ENCODE measurements at places on chromosomes 3 and 15.

GRCh38 chr3:46994801-46995731, 15.6 kb downstream of the NBEAL2 start:
- no peak overlapping the region for H3K27ac ChIP-seq
- H3K36me3 ChIP-seq = peaks cover 48% of the 10 kb centered on the region
- H3K4me3 ChIP-seq = no peak overlapping the region

DNA sequence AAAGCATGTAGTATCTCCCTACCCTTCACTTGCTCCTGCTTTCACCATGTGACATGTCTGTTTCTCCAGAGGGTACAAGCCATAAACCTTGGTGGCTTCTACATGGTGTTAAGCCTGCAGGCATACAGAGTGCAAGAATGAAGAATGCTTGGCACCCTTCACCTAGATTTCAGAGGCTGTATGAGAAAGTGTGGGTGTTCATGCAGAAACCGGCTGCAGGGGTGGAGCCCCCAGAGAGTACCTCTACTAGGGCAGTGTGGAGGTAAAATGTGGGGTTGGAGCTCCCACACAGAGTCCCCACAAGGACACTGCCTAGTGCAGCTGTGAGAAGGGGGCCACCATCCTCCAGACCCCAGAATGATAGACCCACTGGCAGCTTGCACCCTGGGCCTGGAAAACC, 32.2 kb downstream of the SLC15A2 start:
- H3K27me3 ChIP-seq = no peaks in the 10 kb centered on the region
- H3K27ac ChIP-seq = no peak overlapping the region
- H3K4me3 ChIP-seq = no peak overlapping the region
- H3K4me1 ChIP-seq = no peaks in the 10 kb centered on the region
- DNase-seq = no peak

- no peaks in the 10 kb centered on the region for H3K36me3 ChIP-seq
- no peak overlapping the region for H3K27ac ChIP-seq
- H3K4me1 ChIP-seq = no peaks in the 10 kb centered on the region
- H3K4me3 ChIP-seq = no peak overlapping the region
- H3K27me3 ChIP-seq = no peaks in the 10 kb centered on the region
- DNase-seq = peak; percentile 51
These were observed 31.0 kb downstream of the GRIP2 start for GRCh38 chr3:14508966-14509795.

- DNase-seq = no peak
- no peak overlapping the region for H3K27ac ChIP-seq
- H3K4me1 ChIP-seq = no peaks in the 10 kb centered on the region
- no peaks in the 10 kb centered on the region for H3K36me3 ChIP-seq
- no peak overlapping the region for H3K4me3 ChIP-seq
These were observed 165.5 kb downstream of the IL5RA start for GRCh38 chr3:2944628-2945027.

DNA sequence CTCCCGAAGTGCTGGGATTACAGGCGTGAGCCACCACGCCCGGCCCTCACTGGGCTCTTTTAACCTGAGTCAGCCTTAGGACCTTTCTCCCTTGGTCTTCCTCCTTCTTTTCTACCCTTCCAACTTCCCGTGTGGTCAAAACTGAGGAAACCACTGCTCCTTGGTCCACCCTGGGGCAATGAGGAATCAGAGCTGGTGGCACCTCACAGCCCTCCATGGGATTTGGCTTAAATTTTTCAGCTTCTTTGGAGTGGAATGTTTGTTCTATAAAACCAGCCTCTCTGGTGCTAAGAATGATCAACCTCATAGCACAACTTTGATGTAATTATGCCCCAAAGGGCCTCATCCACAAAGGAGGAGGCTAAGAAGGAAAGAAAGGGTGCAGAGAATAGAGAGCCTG, 76.6 kb upstream of the CFAP20DC start:
- no peak overlapping the region for H3K27ac ChIP-seq
- H3K36me3 ChIP-seq = no peaks in the 10 kb centered on the region
- H3K4me1 ChIP-seq = no peaks in the 10 kb centered on the region
- no peak for DNase-seq
- H3K4me3 ChIP-seq = no peak overlapping the region
